ENCODE measurements at places on chromosomes 11 and 22.

DNA sequence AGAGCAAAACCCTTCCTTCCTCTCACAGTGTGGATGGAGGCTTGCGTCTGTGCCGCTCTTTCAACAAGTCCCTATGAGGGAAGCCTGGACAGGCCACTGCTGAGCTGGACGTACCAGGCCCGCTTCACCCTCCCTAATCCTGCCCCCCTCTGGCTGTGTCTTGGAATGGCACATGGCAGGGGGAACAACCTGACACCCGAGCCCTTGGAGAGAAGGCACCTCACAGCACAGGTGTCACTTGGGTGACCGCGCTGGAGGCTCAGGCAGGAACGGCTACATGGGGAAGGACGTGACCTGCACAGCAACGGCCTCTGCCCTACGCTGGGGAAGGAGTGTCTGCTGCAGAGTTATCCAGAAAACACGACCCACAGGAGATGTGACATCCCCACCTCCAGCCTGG lies 11.0 kb downstream of the CARS1 start:
- no peak for DNase-seq

DNA sequence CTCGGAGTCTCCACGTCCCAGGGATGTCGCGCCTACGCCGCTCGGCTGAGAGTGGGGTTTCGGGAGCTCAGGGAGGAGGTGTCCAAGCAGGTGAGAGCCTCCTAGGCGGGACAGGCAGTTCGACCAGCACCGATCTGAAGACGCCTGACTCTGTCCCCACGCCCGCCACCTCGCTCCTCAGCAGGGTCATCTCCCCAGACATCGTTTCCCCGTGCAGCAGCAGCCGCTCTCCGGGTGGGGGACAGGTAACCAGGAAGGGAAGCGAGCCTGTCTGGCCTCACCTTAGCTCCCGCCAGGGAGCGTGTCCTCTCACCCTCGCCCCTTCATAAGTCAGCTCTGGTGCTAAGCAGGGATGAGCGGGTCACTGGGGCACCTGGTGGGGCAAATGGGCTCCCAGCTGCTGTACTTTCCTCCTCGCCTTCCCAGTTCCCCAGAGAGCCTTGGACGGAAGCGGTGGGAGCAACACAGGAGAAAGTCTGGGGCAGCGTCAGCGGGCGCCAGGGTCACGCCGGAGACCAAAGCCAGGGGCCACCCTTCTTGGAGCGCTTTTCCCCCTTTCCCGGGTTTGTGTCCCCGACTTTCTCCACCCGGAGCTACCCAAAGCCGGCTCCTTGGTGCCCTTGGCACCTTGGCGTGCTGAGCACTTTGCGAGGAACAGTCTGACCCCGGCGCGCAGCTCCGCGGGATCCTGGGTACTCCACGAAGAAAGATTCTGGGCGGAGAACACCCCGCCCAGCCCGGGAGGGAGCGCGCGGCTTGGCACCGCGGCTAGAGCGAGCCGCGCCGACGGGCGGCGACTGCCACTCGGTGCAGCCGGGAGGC lies 1.6 kb downstream of the SPON1 start:
- peak; percentile 86 for DNase-seq

- DNase-seq = no peak
Measured at GRCh38 chr11:103904324-103904667, 132.1 kb upstream of the DDI1 start.

DNA sequence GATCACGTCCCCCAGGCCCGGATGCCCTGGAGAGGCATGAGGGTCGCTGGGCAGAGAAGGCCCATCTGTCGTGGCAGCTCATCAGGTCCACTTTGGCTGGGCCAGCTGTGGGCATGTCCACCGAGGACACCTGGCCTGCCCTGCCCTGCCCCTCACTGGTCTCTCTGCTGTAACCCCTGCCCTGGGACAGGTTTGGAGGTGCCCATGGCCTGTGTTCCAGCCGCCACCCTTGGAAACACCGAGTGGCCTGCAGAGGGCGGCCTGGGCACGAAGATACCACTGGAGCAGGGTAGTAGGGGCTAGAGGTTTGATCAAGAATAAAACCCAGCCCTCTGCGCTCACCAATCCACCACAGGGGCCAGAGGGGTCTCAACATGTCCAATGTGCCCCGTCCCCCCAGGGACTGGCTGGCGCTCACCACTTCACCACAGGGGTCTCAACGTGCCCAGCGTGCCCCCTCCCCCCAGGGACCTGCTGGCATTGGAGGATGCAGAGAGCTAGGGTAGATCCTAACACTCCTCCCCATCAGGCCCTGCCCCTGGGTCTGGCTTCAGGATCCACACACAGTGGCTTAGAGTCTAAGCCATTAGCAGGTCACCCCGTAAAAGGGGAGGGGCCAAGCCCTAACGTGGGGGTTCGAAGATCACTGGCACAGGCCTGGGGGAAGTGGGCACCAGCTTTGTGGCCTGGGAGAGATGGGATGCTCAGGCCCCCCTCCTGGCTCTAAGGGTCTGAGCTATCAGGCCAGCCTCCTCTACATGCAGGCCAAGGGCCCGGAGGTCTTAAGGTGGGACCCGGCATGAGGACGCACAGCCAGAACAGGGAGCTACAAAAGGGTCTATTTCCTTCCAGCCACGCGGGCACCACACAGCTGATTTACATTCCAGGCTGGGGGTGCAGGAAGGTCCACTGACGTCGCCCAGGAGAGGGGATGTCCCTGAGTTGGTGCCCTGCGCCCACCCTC lies 1.3 kb upstream of the HDAC10 start:
- DNase-seq = peak; percentile 85

DNA sequence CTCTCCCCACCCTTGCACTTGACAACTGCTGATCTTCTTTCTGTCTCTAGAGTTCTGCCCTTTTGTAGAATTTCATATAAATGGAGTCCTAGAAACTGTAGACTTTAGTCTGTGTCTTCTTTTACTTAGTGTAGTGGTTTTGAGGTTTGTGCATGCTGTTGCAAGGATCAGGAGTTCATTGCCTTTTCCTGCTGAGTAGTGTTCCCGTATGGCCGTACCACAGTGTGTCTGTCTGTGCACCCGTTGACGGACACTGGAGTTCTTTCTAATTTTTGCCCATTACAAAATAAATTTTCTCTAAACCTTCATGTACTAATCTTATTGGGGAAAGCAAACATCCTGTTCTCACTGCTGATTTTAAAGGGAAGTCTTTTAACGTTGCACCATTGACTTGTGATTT lies 138.1 kb downstream of the TBC1D22A start:
- no peak for DNase-seq

DNA sequence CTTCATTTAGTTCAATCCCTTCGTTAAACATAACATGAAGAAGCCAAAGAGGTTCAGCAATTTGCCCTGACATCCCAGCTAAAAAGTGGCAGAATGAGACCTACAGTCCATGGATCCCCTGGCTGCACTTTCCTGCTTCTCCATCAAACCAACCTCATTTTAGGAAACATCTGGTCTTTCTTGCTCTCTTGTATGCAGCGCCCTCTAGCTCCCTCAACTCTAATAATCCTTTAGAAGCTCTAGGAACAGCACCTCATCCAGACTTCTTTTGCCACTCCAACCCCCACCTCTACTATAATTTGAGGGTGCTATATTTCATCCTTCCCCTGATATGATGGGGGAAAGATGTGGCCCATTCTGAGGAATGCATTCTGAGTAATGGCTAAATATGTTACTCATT lies 7.4 kb downstream of the CNTF start:
- peak; percentile 59 for DNase-seq

DNA sequence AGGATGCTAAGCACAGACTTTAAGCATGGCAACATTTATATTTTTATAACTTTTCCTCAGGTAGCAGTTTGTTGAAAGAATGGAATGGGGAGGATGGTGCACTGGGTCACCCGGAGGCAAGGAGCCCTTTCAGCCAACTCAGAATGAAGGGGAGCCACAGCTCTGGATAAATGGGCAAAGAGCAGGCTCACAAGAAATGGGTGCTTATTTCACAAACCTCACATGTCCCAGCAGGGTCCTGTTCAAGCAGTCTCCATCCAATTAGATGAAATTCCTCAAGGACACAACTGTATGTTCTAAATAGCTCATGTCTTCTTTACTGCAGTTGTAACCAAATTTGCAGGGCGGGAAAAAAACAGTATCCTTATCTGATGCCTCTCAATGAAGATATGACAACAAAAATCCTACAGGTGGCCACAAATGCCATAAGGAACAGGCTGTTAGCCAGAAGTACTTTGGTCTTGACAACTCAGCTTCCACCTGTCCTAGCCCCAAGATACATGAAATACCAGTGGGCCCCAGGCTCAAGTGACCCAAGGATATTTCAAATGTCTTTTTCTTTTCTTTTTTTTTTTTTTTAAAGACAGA lies 48.2 kb downstream of the MAPK1 start:
- no peak for DNase-seq

- no peak for DNase-seq
Measured at GRCh38 chr22:24594569-24595120, 1.8 kb upstream of the LRRC75B start.

GRCh38 chr11:17273211-17273610 lies 3.3 kb upstream of the NUCB2 start:
- no peak for DNase-seq

DNA sequence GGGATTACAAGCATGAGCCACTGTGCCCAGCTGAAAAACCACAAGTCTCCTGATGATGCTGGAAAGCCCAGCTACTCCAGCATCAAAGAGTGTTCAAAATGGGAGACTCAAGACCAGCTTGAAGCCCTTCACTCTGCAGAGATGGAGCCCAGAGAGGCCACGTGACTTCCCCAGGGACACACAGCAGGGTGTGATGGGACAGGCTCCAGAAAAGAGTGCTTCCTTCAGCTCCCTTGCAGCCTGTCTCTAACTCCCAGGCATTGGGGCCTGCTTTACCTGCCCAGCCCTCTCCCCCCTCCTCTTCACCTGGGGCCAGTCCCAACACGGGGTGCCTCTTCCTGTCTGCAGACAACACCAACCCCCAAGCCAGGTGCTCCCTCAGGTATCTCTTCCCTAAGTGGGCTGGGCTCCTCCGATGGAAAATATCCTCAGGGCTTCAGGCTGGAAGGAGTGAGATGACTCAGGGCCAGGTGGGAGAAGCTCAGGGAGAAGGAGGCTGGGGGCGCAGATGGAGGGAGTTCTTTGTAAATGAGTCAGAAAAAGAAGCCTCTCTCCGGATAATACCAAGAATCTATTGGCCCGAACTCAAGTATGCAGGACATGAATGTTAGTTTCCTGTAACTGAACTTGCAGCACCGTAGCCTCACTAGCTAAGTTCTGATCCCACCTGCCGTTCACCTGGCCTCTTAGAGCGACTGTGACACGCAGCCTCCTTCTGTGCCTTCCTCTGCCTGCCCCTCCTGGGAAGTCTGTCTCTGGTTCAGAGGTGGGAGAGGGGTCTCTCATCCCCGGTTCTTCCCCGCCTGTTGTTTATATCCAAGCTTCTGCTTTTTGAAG lies 326.6 kb downstream of the MN1 start:
- no peak for DNase-seq

GRCh38 chr11:85472953-85473352 lies 154.2 kb downstream of the DLG2 start:
- DNase-seq = no peak

DNA sequence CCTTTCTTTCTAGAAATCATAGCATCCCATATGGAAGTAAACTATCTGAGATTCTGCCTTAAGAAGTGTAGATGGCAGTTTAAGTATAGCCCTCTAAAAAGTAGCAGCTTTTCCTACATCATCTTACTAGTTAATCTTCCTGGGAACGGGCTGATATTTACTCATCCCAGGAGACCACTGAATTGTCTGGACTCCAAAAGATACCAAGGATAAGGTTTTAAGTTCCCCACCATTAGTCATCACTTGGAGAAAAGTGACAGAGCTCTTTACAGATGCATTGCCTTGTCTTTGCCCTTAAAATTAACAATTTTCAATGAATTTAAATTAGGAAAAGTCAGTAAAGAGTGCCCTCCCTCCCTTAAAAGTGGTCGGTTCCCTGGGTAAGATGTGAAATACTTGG lies 129.5 kb downstream of the MAML2 start:
- no peak for DNase-seq

- no peak for DNase-seq
Measured at GRCh38 chr11:84830372-84830771, 796.8 kb downstream of the DLG2 start.

DNA sequence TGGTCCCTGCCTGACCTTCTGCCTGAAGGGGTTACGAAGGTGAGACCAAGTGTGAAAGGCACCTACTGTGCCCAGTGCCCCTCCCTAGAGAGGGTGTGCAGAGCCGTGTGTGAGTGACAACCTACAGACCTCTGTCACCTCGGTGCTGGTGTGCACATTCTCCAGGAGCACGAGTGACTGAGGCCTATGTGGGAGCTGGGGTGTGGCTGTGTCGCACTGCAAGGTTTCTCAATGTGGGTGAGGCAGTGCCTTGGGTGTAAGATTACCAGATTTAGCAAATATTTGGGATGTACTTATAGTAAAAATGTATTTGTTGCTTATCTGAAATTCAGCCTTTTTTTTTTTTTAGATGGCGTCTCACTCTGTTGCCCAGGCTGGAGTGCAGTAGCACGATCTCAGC lies 5.6 kb downstream of the STARD10 start:
- no peak for DNase-seq

DNA sequence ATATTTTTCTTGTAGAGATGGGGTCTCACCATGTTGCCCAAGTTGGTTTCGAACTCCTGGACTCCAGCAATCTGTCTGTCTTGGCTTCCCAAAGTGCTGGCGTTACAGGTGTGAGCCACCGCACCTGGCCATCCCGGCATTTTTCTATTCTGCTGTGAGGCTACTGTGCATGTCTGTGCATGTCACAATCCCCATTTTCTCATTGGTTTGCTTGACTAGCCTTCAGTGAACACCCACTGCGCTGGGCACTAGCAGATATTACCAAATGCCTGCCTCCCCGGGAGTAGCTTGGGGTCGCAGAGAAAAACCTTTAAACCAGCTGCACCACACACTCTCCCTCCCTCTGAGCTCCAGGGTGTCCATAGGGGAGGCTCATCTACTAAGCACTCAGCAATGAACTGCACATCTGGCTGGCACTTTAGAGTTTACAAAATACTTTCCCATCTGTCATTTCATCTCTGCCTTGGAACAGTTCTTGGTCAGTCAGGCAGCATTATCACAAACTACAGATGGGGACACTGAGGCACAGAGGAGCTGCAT lies 4.9 kb downstream of the CSNK1E start:
- DNase-seq = no peak

- DNase-seq = no peak
Measured at GRCh38 chr11:44834846-44835245, 108.1 kb downstream of the TSPAN18 start.

DNA sequence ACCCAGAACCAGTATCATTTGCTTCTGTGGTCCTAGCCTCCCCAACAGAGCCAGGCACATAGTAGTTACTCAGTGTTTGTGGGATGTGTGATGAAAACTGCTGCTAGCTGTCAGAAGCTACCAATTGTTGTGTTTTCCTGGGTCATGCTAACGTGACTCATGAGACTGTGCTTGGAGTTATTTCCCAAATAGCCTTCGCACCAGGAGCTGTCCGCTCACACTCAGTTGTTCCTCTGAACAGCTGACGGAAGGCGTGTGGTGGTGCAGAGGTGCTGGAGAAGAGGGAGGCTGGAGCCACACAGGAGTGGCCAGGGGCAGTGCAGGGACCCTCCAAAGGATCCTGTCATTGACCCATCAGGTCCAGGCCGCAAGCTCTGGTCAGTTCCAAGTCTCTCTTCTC lies 53.9 kb upstream of the TBCEL start:
- DNase-seq = no peak

Measured in mucosa of descending colon (tissue), 3 donors.